ENCODE measurements at places on chromosomes 7 and 10.

DNA sequence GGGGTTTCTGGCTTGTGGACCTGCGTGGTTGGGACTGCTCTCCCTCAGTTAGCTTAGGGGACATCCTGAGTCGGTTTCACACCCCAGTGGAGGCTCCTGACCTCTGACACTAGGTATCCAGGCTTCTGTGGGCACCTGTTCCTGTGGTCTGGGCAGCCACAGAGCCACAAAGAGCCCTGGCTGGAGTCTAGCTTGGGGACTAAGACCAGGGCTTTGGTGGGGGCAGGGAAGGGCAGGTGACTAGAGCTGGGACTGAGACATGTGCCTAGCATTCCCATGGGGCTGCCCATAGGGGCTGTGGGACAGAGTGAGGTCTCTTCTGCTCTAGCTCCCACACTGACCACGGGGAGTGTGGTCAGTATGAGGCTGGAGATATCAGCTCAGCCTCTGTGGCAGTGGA is 4.0 kb upstream of the TMEM270 start:
- no peak for DNase-seq

GRCh38 chr10:111954386-111954785 is 229.2 kb downstream of the GPAM start:
- DNase-seq, result no peak

GRCh38 chr10:119724593-119725516 is 995 bp upstream of the INPP5F start:
- DNase-seq, result no peak

GRCh38 chr7:134792968-134793367 is 13.5 kb downstream of the CALD1 start:
- no peak for DNase-seq

DNA sequence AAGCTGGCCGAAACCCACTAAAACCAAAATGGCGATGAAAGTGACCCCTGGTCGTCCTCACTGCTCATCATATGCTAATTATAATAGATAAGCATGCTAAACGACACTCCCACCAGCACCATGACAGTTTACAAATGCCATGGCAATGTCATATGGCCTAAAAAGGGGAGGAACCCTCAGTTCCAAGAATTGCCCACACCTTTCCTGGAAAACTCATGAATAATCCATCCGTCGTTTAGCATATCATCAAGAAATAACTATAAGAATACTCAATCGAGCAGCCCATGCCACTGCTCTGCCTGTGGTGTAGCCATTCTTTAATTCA is 422.0 kb downstream of the CALN1 start:
- no peak for DNase-seq

- no peak for DNase-seq
These were observed 37.5 kb downstream of the PWWP2B start for GRCh38 chr10:132434405-132435005.

DNA sequence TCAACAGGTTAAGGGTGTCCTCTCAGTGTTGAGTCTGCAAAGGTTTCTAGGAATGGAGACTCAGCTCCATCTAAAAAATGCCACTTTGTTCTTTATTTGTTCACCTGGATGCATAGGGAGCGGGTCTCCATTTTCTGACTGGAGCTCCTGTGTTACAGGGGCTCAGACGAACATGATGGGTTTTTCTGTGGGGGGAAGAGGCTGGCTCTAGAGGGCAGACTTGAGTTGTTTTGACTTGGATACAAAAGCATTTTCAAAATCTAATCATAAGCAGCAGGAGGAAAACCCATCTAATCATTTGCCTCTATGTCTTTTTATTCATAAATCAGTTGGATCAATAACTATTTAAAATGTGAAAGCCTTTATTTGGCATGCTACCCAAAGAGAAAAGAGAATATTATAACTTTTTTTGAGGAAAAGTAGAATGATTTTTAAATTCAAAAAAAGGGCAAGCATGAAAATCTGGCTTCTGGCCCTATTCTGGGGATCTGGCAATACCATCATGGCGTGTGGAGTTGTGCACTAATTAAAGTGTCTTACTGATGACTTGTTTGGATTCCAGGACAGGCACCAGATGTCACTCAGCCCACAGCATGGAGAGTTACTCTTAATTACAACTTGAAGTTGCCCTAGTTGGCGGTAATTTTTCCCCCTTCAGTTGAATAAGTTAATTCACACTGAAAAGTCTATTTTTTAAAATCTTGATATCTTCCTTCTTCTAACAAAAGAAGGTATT is 594.9 kb downstream of the REEP3 start:
- DNase-seq, result no peak

DNA sequence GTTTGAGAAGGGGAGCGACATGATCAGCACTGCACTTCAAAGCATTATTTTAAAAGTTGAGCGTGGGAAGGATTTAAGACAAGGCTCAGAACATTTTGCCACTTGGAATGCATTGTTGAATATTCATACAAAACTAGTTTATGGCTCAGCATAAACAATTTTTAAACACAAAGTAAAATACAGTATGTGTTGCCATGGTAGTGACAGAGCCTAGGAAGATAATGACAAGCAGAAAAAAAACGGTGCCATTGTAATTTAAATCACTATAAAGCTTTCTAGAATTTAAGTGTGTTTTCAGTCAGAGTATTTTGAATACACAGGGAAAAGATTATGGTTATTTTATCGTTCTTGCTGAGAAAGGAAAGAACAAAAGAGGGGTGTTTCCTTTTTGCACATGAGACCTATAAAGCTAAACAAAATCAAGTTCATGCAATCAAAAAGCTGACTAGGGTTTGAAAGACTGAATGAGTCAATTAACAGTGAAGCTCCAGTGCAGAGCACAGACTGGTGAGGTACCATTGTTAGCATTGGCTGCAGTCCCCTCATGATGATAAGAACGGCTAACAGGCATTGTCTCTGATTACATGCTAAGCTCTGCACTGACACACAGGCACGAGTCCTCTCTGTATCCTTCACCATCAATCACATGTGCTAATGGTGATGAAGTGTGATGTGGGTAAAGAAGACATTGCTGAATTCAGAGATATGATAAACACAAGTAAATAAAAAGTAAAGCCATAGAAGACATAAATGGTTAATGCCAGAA is 181.9 kb upstream of the VSTM2A start:
- DNase-seq, result no peak

GRCh38 chr7:124783271-124783670 is 17.7 kb upstream of the GPR37 start:
- no peak for DNase-seq

GRCh38 chr7:101725921-101726320 is 91.5 kb upstream of the CUX1 start:
- no peak for DNase-seq

DNA sequence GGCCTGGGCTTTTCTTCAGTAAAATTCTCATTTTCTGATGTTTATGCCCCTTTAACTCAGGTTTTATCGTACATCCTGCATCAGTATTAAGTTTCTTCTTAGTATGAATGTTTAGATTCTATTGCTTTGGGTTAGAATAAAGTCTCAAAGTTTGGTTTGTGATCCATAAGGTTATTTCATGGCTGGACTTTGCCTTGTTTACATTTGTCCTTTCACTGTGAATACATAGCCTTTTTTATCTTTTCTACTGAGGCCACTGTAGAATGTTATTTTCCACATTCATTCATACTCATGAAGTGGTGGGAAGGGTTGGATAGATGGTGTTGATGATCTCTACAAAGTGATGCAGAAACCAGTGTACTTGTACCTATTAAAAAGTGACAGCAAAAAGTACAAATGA is 59.8 kb downstream of the CCSER2 start:
- no peak for DNase-seq

DNA sequence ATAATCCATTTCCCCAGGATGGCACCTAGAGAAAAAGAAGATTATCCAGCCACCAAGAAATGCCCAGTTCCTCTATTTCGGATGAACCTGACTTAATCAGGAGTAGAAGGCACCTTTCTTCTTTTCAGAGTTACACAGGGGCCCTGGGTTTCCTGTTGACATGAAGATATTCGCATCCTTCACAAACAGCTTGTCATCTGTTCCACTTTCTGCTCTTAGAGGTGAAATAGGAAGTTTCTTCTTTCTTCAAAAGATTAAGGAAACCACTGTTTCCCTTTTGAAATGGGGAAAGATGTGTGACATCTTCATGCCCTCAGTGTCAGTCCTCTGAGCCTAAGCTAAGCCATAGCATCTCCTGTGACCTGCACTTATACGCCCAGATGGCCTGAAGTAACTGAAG is 39.1 kb upstream of the RAB18 start:
- no peak for DNase-seq

DNA sequence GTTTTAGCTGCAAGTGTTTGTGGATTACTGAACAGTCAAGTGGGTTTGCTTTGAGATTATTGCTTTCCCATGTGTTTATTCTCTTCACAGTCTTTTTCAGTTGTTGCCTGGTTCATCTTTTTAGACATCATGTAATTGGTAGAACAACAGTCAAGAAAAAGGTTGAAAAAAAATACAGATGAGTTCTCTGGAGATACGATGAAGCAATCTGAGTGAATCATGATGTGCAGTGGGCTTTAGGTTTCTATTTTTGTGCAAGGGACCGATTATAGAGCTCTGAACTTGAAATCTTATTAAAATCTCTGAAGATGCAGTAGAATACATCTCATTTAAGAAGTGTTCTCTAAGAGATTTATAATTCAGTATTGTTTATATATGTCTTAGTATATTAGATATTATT is 145.7 kb downstream of the SDK1 start:
- DNase-seq, result no peak

- DNase-seq, result no peak
These were observed 405.0 kb upstream of the ZMIZ1 start for GRCh38 chr10:78663721-78664120.

DNA sequence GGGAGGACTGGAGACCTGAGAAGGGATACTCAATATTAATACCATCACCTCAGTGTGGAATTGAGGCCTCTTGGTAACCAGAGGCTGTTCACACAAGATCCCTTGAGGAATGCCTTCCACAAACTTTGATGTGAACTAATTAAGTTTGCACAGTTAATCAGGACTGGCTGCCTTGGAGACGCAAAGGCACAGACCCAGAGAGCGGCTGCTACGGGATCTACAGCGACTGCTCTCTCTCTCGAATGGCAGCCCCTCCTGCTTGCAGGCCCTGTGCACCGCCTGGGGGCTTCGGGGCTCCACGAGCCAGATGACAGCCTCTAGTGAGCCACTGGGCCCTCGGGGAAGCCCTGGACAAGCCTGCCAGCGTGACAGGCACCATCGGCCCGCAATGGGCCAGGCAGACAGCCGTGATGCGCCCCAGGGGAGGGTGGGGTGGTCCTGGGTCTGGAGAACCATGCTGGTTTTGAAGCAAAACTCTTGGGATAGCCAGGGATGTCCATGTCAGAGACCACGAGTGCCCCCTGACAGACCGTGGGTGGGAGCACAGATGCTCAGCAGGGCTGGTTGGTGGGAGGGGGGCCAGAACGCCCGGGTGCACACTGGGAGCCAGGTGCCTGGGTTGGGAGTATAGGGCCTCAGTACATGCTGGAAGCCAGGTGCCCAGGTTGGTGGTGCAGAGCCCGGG is 195.6 kb downstream of the ELFN1 start:
- DNase-seq, result no peak

DNA sequence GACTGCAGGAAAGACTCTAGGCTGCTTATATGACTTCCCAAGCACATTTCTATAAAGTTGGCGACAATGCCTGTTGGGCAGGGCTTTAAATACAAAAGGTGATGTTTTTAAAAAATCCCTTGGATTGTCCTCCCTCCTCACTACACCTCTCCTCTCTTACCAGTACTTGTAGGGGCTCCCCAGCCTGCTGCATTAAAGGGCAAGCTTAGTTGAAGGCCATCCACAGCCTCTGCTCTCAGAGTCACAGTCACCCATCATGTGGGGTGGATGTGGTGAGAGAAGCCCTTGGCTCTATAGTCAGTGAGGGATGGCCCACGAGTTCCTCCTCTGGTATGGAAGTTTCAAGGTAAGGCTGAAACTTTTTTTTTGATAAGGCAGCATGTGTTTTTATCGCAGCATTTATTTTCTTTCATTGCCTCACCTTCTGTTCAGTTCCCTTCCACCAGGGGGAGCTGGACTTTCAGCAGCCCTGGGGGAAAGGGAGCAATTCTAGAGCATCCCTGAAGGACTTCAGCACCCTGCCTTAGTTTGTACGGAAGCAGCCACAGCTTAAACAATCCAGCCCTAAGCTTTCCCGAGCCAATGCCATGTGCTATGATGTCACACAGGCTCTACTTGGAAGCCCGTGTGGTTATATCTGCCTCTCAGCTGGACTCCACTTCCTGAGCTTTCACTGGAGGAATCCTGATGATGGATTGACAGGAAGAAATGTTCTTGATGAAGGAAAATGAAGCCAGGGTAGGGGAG is 131.9 kb downstream of the CALCR start:
- DNase-seq, result no peak

DNA sequence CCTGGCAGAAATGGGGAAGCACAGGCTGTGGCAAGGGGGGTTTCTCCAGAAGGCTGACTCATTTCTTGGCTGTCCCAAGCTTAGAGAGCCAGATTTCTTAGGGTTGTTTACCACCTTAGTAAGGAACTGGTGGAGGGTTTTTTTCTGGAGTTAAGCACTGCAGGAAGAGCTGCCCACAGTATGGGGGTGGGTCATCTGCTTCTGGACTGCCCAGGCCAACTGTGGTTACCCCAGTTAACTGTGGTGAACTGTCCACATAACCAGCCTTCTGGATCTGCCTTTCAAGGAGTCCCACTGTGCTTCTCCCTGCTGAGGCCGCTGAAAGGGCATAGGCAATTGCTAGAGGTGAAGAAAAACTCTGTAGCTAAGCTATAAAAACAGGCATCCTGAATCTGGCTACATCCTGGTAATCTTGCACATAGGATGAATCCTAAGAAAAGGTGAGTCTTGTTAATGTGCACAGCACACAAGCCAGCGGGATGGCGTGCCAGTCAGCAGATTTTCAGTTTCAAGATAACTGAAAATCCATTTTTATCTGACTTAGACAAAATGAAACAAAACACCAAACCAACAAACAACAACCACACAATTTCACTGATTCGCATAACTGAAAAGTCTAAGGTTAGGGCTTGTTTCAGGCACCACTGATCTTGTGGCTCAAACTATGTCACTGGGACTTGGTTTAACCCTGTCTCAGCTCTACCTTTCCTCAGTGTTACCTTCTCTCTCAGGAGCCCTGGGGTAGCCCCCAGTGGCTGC is 21.6 kb upstream of the TSPAN33 start:
- no peak for DNase-seq

- DNase-seq, result no peak
These were observed 1560.0 kb upstream of the LRRTM3 start for GRCh38 chr10:65365878-65366277.

DNA sequence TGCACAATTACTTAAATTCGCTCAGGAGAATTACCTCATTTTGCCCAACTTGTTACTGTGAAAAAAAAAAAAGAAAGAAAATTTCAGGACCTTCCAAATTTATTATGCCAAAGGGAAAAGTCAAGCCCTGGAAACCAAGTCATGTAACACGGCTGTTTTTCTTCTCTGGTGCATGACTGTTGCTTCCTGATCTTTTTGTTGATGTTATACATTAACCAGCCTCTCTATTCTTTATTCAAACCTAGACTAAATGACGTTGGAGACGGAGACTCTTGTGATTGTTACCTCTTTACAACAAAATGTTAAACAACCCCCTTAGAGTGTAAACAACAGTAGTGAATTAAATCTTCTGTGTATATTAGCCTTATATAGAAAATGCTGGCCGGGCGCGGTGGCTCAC is 16.1 kb upstream of the ZC3HAV1 start:
- no peak for DNase-seq

All from LNCaP clone FGC (cell line).